ENCODE measurements at places on chromosomes 16 and 17.
A peak's percentile ranks its signal among the peaks of the same experiment; 100 is the strongest.

- no peak for DNase-seq
Measured at GRCh38 chr16:48895142-48895541, 285.2 kb upstream of the N4BP1 start.

DNA sequence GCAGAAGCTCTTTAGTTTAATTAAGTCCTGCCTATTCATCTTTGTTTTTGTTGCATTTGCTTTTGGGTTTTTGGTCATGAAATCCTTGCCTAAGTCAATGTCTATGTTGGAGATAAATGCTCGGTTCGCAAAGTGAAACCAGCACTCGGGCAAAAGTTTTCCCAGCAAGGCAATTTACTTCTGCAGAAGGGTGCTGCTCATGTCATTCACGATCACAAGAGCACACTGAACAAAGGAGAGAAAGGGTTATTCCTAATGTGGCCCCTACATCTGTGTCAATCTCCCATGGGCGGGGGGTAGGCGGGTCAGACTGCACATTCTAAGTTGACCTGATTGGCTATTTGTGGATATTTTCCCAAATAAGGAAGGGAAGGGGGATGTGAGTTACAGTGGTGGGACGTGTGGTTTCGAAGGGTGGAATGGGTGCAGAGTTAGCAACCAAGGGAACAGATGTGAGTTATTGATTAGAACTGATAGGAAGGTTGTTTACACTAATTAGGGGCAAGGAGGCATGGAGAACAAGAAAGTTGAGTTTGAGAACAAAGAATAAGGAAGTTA is 23.0 kb downstream of the ATF7IP2 start:
- DNase-seq, result no peak

- no peak for DNase-seq
Measured at GRCh38 chr16:52578829-52579498, 32.0 kb upstream of the TOX3 start.

GRCh38 chr17:30021708-30022317 is 80.4 kb downstream of the EFCAB5 start:
- DNase-seq, result peak; percentile 34

DNA sequence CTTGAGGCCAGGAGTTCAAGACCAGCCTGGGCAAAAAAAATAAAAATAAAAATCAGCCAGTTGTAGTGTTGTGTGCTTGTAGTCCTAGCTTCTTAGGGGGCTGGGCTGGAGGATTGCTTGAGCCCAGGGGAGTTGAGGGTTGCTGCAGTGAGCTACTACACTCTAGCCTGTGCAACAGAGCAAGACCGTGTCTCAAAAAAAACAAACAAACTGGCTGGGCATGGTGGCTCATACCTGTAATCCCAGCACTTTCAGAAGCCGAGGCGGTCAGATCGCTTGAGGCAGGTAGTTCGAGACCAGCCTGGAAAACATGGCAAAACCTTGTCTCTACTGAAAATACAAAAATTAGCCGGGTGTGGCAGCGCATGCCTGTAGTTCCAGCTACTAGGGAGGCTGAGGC is 4.9 kb upstream of the UBALD2 start:
- DNase-seq, result no peak

- no peak for DNase-seq
Measured at GRCh38 chr17:57806167-57806830, 43.5 kb downstream of the MRPS23 start.

GRCh38 chr16:75138636-75139035 is 9.7 kb upstream of the ZFP1 start:
- peak; percentile 80 for DNase-seq

GRCh38 chr16:54398986-54399385 is 112.4 kb upstream of the IRX3 start:
- no peak for DNase-seq

GRCh38 chr16:20020083-20020482 is 53.6 kb downstream of the GPR139 start:
- DNase-seq, result no peak

DNA sequence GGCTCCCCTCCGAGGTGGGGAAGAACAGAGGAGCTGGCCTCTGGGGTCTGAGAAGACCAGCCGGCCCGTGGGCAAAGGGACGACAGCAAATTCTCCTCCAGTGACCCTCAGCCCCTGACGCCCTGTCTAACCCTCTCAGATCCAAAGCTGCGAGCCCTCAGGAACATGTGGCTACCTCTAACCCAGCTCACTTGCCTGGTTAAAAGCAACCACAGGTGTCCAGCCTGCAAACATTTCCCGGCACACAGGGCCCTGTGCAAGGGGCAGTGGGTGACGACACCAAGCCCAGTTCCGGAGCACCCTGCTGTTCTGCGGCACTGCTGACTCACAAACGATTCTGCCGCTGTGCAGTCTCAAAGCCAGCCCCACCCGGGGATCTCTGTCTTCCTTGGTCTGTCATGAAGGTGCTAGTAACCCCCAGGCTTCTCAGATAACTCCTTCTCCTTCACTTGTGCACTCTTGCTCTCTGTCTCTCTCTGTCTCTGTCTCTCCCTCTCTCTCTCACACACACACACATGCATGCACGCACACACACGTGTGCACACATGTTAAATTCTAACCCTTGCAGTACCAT is 23.0 kb downstream of the WNT3 start:
- peak; percentile 20 for DNase-seq

GRCh38 chr16:8675183-8676159 is 1.1 kb downstream of the ABAT start:
- DNase-seq, result no peak

DNA sequence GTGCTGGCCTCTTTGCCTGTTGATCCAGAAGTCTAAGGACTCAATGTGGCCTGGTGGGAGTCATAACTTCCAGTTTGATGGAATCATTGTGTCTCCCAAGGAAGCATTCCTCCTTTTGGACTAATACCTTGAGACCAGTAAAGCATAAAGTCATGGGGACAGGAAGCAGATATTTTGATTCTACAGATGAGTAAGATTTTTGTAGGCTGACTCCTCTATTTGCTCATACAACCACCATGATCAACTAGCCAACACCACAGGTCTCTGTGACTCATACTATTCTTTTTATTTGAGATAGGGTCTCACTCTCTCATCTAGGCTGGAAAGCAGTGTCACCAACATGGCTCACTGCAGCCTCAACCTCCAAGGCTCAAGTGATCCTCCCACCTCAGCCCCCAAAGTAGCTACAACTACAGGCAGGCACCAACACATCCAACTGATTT is 6.2 kb downstream of the MT2A start:
- peak; percentile 78 for DNase-seq

DNA sequence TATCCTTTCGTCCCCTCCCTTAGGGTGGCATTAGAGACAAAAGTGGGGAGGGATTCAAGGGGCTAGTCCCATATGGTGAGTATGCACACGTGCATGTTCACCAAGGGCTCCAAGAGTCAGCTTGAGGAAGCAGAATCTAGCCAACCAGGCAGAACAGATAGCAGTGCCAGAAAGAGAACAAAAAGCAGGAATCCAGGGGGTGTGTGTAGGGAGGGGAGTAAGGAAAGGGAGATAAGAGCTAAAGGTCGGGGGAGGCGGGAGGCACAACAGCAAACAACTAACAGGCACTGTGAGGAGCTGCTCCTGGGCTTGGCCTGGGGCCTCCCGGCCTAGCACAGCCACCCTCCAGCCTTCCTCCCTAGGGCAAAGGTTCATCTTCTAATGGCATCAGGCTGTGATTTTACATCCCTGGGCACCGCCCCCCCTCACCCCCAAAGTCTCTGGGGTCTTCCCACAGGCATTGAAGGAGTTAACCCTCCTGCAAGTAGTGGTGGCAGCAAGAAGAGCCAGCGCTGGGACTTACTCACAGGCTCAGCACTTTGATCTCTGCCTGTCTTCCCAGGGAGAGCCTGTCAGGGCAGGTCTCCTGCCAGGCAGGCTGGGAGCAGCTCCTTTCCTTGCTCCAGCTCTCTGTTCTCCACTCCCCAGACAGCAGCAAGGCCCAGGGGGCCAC is 12.4 kb upstream of the SUPT4H1 start:
- no peak for DNase-seq

DNA sequence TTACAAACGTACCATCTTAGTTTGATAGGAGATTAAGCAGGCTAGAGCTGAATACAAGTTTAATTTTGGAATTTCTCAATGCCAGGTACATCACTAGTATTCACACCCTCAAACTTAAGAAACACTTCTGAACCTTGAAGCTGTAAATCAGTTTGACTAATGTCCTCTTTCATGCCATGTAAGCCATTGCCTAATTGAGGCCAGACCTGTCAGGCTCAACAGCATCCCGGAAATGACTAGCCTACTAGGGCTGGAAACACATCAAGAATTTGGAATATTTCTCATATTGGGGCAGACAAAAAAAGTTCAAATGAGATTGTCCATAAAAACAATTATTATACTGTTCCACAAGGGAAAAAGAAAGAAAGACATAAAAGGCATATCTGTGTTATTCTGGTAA is 1.7 kb downstream of the USP32 start:
- peak; percentile 86 for DNase-seq

GRCh38 chr16:4625560-4626159 is 1.0 kb downstream of the MGRN1 start:
- DNase-seq, result no peak

GRCh38 chr17:27379888-27380533 is 76.2 kb upstream of the KSR1 start:
- peak; percentile 17 for DNase-seq

GRCh38 chr17:54623746-54624145 is 276.9 kb upstream of the TOM1L1 start:
- DNase-seq, result no peak

- peak; percentile 19 for DNase-seq
Measured at GRCh38 chr17:78168903-78169793, 767 bp downstream of the SYNGR2 start.

DNA sequence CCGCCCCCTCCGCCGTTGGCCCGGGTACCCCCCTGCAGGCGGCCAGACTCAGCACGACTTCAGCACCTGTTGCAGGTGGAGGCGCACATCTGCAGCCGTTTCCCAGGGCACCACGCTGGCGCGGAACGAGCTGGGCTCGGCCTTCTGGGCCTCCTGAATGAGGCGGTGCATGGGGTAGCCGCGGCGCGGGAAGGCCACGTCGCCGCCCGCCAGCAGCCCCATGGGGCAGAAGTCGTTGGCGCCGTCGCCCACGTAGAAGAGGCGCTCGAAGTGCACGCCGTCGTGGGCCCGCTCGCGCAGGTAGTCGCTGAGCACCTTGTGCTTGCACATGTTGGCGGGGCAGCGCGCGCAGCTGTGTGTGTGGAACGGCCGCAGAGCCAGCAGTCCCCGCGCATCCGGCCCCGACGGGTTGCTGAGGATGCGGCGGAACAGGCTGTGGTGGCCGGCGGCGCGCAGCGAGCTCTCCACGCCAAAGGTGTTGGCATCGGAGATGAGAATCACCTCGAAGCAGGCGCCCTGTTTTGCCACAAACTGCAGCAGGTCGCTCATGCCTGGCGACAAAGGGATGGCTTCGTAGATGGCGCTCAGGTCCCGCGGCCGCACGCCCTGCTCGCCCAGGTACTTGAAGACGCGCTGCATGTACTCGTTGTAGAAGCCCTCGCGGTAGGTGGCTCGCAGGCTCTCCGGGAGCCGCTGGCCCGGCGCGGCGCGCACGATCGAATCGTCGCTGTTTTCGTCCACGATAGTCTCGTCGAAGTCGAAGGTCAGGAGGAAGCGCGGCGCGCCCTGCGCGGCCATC is 6.2 kb downstream of the PHOSPHO1 start:
- DNase-seq, result no peak

DNA sequence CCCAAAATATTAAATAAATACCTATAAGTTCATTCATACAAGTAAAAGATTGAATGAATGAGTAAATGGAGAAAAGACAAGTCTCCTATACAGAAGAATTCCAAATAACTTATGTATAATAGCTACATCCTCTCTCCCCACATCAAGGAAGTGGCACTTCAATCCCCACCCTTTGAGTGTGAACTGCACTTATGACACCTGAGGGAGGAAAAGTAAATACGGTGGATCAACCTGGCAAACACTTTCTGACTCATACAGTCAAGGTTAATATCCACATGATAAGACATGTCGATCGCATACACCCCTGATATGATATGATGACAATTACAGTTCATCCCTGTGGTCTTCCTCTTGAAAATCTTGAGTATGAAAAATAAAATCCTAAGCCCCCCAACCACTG is 18.0 kb downstream of the SLFN12L start:
- DNase-seq, result no peak

DNA sequence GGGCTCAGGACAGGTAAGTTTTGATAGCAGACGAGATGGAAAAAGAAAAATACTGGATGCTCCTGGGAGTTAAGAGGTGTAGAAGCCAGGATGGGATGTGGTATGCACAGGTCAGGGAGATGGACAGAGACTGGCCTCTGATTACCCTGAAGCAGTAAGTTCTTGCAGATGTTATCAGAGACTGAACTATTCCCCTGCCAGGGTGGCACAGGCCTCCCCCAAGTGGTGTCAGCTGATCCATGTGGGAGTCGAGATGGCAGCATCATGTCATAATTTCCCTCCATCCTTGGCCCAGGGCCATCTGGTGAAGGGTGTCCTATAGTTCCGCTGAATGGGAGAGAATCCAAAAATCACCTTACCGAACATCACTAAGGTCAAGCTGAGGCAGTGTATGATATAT is 14.1 kb upstream of the NKD1 start:
- no peak for DNase-seq

DNA sequence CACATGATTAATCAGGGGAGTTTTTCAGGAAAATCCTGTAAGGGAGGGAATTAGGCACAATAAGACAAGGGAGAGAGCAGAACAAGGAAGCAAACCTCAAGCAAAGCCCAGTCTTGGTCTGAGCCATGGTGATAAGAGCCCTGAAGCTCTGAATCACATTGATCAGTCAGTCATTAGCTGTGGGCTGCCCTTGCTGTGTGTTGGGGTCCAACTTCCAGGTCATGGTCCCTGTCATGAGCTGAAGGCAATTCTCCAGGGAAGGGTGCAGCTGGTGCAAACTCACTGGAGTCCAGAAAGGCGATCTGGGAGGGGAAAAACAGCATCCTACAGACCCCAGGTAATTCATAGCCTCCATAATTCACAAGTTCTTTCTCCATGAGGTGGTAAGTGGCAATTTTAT is 89.9 kb downstream of the CYLD start:
- no peak for DNase-seq

DNA sequence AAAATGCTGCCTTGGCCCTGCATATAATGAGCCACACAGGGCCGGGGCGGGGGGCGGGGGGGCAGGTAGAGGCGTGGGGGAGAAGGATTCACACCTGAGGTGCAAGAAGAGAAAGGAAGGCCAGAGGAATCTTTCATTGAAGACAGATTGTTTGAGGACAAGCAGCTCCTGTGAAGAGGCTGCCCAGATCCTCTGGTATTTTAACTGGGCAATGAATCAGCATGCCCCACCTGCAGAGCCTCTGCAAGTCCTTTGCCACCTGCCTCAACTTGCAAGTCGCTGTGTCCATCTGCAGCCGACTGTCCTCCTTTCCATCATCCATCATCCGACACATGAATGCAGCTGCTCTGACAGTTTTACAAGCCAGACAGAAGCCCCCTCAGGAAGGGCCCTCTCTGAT is 1.2 kb upstream of the SOST start:
- no peak for DNase-seq

GRCh38 chr17:16465861-16466338 is 26.1 kb downstream of the LRRC75A start:
- no peak for DNase-seq
